ENCODE measurements at places on chromosomes 6 and 20.

DNA sequence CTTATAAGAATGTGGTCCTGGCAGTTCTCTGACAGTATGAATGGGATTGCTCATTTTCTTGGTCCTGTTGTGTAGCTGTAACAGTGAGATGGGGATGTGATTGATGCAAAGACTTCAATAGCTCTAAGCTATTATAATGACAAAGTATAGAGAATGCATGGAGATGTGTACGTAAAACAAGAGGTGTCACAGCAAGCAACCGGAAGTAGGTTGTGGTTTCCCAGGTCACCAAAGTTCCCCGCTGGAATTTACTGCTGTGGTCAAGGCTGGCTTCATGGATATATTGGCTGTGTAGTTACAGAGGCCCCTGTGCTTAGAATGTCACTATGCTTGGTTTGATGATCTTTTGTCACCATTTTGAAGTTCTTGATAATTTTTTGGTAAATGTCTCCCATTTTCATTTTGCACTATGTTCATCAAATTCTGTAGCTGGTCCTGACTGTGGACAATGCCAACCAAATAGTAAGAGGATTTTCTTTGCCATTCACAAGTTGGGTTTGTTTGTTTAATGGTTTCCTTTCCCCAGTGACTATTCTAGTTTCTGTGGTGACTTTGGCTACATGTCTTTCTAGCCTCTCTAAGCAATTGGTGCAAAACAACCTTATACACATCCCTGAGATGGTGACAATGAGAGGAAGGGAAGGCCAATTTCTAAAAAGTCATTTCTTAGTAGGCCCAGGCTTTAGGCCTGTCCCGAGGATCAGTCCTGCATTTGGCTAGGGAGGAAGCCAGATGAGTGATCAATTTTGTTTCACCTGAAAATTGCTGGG is 10.5 kb downstream of the DNAH8 start:
- DNase-seq = no peak

GRCh38 chr6:45513213-45513618 is 135.5 kb upstream of the SUPT3H start:
- DNase-seq = no peak

GRCh38 chr20:36773107-36773596 is 411 bp downstream of the DSN1 start:
- no peak for DNase-seq

- no peak for DNase-seq
Measured at GRCh38 chr6:95685822-95686221, 108.5 kb downstream of the MANEA start.

- DNase-seq = no peak
Measured at GRCh38 chr6:156849806-156850205, 72.6 kb downstream of the ARID1B start.

DNA sequence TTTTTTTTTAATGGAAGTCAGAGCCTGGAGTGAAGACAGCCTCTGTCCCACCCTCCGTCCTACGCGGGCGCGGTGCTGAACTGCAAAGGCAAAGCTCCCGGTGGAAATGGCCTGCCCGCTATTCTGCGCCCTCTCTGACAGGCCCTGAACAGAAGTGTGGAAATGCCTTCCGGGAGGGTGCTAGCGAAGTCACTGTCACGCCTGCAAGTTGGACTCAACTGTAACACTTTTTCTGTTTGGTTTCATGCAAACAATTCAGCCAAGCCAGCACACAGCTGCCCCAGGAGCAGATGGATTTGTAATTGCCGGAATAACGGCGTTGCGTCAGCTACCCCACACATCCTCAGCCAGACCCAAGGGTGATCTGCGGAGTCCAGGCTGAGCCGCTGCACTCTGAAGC is 107.6 kb downstream of the PSMB1 start:
- DNase-seq = no peak
